ENCODE measurements at places on chromosomes 5 and 9.

- no peak for DNase-seq
These were observed 136.8 kb downstream of the APBA1 start for GRCh38 chr9:69535286-69535832.

DNA sequence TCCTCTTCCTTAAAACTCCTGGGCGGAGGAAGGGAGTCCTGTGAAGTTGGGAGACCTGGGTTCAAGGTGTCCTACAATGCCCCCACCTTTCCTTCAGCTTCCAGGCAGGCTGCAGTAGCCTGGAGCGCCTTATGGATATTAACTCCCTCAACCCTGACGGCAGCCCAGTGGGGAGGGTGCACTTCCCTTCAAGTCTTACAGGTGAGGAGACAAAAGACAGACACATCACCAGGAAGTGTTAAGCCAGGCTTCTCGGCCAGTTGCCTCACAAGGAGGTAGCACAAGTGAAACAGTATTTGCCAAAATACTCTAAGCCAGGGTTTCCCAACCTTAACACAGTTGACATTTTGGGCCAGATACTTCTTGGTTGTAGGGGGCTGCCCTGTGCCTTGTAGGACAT, 4.2 kb downstream of the TRIM7 start:
- DNase-seq: no peak

DNA sequence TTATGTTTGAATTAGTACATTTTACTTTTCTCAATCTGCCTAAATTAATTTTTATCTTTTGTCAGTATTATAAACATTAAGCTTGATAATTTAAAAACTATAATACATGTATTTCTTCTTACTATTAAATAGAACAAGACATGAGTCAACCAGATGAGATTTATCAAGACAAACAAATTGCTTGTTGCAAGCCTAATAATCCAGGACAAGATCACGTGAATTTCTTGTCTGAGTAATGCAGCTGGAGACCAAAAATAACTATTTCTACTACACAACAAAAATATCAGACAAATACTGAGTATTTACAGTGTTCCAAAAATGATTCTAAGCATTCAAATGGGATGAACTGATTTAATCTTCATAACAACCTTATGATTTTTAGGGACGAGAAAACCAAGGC, 339.1 kb upstream of the PRR16 start:
- no peak for DNase-seq

- no peak for DNase-seq
These were observed 111.2 kb upstream of the HAPLN1 start for GRCh38 chr5:83831834-83832233.

GRCh38 chr5:166369807-166370206, 1921.6 kb upstream of the WWC1 start:
- DNase-seq: no peak

GRCh38 chr9:89313842-89314241, 2.8 kb downstream of the CKS2 start:
- no peak for DNase-seq

DNA sequence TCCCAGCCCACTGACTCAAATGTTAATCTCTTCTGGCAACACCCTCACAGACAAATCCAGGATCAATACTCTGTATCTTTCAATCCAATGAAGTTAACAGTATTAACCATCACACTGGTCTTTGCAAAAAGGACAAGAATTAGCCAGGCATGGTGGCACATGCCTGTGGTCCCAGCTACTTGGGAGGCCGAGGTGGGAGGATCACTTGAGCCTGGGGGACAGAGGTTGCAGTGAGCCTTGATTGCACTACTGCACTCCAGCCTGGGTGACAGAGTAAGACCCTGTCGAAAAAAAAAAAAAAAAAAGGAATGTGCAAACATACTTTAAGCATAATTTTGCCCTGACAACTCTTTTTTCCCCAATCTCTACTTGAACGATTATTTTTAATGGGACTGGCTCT, 57.9 kb upstream of the ERBIN start:
- no peak for DNase-seq

DNA sequence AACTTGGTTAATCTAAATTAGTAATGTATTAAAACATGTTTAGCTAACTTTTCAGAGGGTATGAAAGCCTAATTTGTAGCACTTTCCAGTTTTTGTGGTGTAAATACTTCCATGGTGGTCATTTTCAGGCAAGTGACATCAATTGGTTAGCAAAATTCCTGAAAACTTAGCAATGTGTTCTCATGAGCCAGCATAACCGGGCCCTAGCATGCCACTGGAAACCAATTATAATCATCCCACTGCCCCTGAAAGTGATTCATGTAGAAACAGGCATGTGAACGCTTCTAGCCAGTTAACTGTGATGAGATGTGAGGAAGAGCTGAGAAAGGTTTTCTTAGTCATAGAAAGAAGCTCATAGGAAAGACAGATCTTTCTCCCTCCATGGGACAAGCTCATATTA, 417.2 kb downstream of the TLR4 start:
- DNase-seq: no peak

GRCh38 chr5:133336969-133337410, 275.4 kb downstream of the FSTL4 start:
- DNase-seq: no peak

GRCh38 chr5:74446725-74447241, 193.7 kb downstream of the ENC1 start:
- no peak for DNase-seq

DNA sequence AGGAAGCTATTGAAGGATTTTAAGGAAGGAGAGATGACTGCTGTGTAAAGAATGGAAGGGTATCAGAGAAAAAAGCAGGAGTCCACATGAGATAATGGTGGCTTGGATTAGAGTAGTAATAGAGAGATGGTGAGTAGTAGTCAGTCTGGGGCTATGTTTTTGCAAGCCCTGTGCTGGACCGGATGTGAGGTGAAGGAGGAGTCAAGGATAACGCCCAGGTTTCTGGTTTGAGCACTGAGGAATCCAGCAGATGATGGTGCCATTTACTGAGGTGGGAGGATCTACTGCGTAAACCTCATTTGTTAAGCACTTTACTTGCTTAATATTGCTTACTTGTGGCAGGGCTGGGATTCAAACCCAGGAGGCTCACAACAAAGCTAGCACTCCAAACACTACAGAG, 1.1 kb downstream of the TIGD6 start:
- DNase-seq: no peak

DNA sequence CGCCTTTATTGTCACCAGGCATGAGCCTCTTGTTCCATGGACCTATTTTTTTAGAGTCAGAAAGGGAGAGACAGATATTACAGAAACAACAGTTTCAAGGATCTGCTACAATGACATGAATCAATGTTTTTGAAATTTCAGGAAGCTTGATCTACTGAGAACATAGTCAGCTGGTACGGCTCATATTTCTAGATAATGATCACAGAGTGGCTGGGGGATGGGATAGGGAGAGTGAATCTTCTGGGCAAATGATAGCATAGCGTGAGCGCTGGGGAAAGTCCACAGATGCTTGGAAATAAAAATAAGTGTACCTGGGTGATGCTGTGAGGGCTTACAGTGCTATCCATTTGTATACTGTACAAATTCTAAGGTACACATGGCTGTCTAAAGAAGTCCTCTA, 340.4 kb downstream of the EBF1 start:
- DNase-seq: no peak

DNA sequence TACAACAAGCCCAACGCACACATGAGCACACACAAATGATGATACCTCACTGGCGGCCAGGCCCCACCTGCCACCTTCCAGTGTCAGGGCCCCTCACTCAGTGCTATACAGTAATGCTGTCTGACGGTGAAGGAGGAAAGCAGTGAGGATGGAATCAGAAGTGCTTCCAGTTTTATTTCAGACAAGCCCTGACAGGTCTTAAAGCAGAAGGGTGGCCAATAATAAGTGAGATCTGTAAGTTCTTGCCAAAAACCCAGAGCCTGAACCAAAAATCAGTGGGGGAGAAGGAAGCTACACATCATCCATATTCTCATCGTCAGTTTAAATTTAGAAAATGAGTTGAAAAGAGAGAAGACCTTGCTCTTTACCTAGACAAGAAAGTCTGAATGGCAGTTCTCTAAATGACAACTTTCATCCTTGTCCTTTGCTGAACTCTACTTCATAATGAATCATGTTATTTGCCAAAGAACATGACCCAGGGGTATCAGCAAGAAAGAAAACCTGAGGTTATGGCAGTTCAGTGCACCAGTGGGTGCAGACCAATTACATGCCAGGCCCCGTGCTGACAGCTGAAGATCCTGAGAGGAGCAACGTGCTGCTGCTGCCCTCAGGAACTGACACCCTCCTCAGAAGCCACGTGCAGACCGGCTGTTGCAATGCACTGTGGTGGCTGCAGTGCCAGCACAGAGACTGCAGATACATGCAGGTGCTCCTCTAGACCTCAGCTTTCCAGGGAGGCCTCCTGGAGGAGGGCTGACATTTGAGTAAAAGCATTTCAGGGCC, 118.7 kb downstream of the DROSHA start:
- no peak for DNase-seq

DNA sequence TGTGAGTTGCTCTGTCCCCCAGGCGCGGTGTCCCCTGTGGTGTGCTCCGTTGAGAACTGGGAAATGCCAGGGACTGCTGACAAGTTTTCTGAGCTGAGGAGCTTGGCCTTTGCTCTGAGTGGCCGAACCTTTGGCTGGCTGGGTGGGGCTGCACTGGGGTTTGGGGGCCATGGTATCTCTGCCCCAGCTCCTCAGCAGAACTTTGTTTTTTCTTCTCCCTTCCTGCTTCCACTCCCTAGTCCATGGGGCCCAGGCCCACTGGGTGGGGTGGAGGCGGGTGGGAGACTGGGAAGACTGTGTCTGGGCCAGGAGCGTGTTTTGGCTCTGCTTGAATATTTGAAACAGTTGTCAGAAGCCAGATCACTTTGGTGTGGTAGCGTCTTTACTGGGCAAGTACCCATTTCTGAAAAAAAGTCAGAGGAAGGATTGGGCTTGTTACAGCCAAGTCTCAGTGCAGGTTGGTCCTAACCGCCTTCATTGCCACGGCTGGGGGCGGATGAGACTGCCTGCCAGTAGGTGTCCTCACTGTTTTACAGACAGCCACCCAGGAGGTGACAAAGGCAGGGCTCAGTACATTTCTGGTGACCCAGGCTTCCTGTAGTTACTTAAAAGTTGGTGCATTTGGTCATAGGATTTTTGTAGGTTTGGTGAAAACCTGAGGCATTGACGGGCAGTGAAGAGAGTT, 92.7 kb downstream of the DAB2IP start:
- DNase-seq: no peak

GRCh38 chr5:65693121-65693520, 28.8 kb downstream of the SGTB start:
- no peak for DNase-seq
